Substantia nigra (tissue), 51 donors: ENCODE measurements at places on chromosomes 5 and 9.

GRCh38 chr5:77563475-77563874 lies 71.4 kb upstream of the WDR41 start:
- no peak for DNase-seq

DNA sequence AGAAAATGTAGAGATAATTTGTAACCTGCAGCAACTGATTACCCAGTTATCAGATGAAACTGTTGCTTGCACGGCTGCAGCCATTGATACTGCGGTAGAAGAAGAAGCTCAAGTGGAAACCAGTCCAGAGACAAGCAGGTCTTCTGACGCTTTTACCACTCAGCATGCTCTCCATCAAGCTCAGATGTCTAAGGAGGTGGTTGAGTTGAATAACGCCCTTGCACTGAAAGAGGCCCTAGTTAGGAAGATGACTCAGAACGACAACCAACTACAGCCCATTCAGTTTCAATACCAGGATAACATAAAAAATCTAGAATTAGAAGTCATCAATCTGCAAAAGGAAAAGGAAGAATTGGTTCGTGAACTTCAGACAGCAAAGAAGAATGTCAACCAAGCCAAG lies 1.7 kb downstream of the KIF4B start:
- no peak for DNase-seq

GRCh38 chr9:98846879-98847278 lies 39.4 kb downstream of the GALNT12 start:
- DNase-seq: no peak

DNA sequence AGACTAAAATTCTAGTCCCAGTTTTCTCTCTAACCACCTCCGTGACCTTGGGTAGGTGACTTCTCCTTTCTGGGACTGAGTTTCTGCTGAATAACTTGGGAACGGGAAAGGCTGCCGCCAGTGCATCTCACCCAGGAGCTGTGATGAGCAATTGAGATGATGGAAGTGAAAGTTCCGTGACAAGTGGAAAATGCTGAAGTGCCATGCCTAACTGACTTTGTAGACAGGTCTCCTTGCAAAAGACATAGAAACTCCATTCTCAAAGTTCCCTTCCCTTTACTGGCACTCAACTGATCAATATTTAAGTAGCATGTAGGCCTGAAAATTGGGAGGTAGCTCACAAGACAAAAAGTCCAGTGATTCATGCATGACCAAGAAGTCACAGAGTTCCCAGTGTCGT lies 6.3 kb upstream of the ADAM19 start:
- DNase-seq: no peak

GRCh38 chr5:14025569-14026286 lies 81.2 kb upstream of the DNAH5 start:
- DNase-seq: no peak

- DNase-seq: no peak
Observed at GRCh38 chr5:56595566-56595965, 219.8 kb upstream of the MAP3K1 start.

GRCh38 chr5:115391780-115392179 lies 95.3 kb upstream of the CCDC112 start:
- DNase-seq: no peak
